ENCODE measurements at places on chromosomes 4 and X.
A peak's percentile ranks its signal among the peaks of the same experiment; 100 is the strongest.

- H3K27ac ChIP-seq: no peak overlapping the region
- no peak for DNase-seq
- no peak overlapping the region for H3K4me3 ChIP-seq
- H3K36me3 ChIP-seq: peaks cover 1% of the 10 kb centered on the region
- peaks cover 3% of the 10 kb centered on the region for H3K27me3 ChIP-seq
- no peaks in the 10 kb centered on the region for H3K4me1 ChIP-seq
Measured at GRCh38 chr4:79050541-79050880, 111.3 kb upstream of the PAQR3 start.

GRCh38 chr4:113582737-113583136, 178.8 kb downstream of the CAMK2D start:
- peaks cover 23% of the 10 kb centered on the region for H3K36me3 ChIP-seq
- DNase-seq: no peak
- H3K4me3 ChIP-seq: no peak overlapping the region
- H3K4me1 ChIP-seq: peaks cover 46% of the 10 kb centered on the region
- H3K27me3 ChIP-seq: no peaks in the 10 kb centered on the region

DNA sequence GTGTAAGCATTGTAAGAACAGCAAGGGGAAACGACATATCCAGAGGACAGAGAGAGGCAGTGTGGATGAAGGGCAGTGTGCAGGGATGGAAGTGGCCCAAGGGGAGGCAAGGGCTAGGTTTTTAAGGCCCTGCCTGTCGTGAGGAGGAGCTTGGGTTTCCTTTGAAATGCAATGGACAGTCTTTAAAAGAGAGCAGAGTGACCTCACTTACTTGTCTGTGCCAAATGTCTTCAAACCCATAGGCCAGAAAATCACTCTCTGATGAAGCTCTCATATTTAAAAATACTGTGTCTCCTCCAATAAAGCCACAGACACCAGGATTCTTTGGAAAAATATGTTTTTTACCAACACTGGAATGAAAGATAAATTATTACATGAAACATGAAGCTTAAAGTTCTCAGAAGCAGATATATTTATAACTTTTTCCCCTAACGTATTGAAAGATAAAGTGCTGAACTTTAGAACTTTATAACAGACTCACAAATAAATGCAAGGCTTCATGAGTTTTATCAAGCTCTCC, 19.2 kb upstream of the ATXN3L start:
- H3K36me3 ChIP-seq: no peaks in the 10 kb centered on the region
- no peaks in the 10 kb centered on the region for H3K27me3 ChIP-seq
- H3K4me1 ChIP-seq: peaks cover 6% of the 10 kb centered on the region
- DNase-seq: no peak

GRCh38 chr4:126850286-126850685, 782.5 kb upstream of the INTU start:
- H3K36me3 ChIP-seq: no peaks in the 10 kb centered on the region
- no peak overlapping the region for H3K27ac ChIP-seq
- no peak for DNase-seq
- no peak overlapping the region for H3K4me3 ChIP-seq

- H3K36me3 ChIP-seq: no peaks in the 10 kb centered on the region
- H3K4me1 ChIP-seq: no peaks in the 10 kb centered on the region
- peaks cover 9% of the 10 kb centered on the region for H3K27me3 ChIP-seq
- no peak overlapping the region for H3K27ac ChIP-seq
- no peak overlapping the region for H3K4me3 ChIP-seq
Measured at GRCh38 chr4:79049840-79050540, 110.8 kb upstream of the PAQR3 start.

DNA sequence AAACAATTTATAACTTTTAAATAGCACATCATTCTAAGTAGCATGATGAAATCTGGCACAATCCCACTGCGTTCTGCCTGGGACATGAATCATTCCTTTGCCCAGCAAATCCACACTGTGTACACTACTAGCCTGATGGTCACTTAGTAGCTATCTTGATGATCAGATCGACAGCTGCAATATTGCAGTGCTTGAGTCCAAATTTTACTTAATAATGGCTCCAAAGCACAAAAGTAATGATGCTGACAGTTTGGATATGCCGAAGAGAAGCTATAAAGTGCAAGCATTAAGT, 86.6 kb upstream of the NPNT start:
- no peak overlapping the region for H3K27ac ChIP-seq
- no peak for DNase-seq
- no peak overlapping the region for H3K4me3 ChIP-seq
- H3K4me1 ChIP-seq: no peaks in the 10 kb centered on the region

DNA sequence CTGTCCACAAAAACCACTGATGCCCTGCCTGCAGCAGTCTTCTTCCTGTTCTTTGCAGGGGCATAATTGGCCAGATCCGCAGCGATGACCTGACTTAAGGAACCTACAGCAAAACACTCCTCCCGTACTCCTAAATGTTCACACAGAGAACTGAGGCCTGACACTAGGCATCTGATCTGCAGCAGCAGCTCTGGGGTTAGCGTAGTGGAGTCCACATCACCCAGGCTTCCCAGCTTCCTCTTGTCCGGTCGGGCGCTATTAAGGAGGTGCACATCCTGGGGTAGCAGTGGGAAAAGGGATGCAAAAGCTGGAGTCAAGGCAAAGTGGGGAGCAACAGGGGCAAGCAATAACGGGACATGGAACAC, 758 bp downstream of the SCFD2 start:
- DNase-seq: no peak
- H3K27me3 ChIP-seq: peaks cover 5% of the 10 kb centered on the region
- peaks cover 5% of the 10 kb centered on the region for H3K36me3 ChIP-seq
- peak overlapping the region; percentile 94 for H3K4me3 ChIP-seq

- H3K4me1 ChIP-seq: no peaks in the 10 kb centered on the region
- H3K4me3 ChIP-seq: no peak overlapping the region
- no peaks in the 10 kb centered on the region for H3K36me3 ChIP-seq
Measured at GRCh38 chrX:87409113-87409841, 108.3 kb upstream of the KLHL4 start.

DNA sequence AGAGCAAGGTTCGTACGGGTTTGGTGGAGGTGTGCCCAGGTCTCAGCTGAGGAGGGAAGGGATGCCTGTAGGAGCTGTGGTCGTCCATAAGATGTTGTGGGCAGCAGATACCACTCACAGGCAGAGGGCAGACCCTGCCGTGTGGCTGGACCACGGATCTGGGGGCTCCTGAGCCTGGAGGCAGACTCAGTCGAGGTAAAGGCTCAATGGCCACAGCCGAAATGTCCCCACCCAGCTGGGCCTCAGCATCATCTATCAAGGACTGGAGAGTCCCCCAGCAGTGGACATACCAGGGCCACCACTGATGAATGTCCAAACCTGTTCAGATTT, 98.5 kb downstream of the DHRSX start:
- H3K36me3 ChIP-seq: peaks cover 8% of the 10 kb centered on the region
- peaks cover 9% of the 10 kb centered on the region for H3K4me1 ChIP-seq
- H3K27ac ChIP-seq: no peak overlapping the region

All from naive thymus-derived CD8-positive, alpha-beta T cell (primary cell).